ENCODE measurements at places on chromosomes 3 and 15.

GRCh38 chr3:187104933-187105332 lies 34.4 kb downstream of the RPL39L start:
- DNase-seq, result no peak

DNA sequence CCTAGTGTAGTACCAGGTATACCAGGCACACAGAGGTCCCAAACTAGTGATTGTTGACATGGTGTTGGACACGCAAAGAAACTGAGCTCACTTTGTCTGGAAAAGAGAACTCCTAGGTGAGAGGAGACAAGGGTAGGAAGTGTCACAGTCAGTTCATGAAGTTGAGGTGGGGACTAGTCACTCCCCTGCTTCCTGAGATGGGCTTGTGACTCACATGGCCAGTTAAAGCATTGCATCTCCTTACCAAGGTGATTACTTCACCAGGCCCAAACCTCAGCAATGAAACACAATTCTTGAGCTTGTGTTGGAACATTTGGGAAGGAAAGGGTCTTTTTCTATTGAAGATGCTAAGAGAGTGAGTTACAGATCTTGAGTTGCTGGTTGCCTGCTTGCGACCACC lies 49.2 kb upstream of the RAD18 start:
- no peak for DNase-seq

- no peak for DNase-seq
Observed at GRCh38 chr3:150975086-150975991, 2.8 kb upstream of the CLRN1 start.

GRCh38 chr3:37823189-37823588 lies 38.5 kb upstream of the CTDSPL start:
- no peak for DNase-seq

- no peak for DNase-seq
Observed at GRCh38 chr15:79172801-79173460, 82.4 kb upstream of the RASGRF1 start.

DNA sequence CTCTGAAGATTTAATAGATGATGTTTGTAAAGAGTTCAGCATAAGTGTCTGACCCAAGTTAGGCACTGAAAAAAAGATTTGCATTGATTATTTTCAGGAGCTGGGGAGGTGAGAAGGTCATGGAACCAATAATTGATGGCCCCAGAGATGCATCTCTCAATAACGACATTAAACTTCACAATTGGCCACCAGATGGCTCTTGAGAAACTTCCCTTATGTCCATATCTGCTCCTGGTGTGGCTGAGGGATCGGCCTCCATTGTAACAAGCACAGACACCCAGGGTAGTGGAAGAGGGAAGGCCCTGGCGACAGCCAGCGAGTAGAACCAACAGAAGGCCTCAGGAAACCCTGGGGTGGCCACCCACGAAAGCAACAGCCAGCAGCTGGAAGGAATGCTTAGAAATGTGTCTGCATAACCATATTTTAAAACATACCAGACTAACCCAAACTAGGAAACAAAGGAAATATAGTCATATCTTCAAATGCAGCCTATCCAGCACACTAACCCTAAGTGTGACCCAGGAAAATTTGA lies 536.7 kb downstream of the SOX2 start:
- DNase-seq, result no peak

- DNase-seq, result no peak
Observed at GRCh38 chr3:100324044-100324443, 10.5 kb upstream of the NIT2 start.

GRCh38 chr3:55162031-55162795 lies 234.4 kb upstream of the LRTM1 start:
- DNase-seq, result no peak

DNA sequence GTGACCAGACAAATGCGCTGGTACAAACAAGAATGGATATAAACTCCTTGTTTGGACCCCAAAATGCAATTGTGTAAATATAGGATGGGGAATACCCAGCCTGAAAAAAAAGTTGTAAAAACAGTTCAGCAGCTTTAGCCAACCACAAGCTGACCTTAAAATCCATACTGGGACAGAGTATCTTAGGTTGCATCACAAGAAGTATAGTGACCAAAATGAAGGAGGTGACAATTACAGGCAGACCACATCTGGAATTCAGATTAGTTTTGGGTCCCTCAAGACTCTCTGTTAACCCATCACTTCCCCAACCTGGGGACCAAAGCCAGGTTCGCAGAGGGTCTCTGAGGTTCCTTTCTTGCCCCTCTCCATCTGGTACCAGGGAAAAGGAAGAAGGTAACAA lies 115.9 kb upstream of the PRR20G start:
- DNase-seq, result no peak

All from omental fat pad (tissue), 4 donors.